NCI-H1092 treated with DMSO at 0.1 percent for 48 hours (cell line): ENCODE measurements at places on chromosomes 11 and 22.

DNA sequence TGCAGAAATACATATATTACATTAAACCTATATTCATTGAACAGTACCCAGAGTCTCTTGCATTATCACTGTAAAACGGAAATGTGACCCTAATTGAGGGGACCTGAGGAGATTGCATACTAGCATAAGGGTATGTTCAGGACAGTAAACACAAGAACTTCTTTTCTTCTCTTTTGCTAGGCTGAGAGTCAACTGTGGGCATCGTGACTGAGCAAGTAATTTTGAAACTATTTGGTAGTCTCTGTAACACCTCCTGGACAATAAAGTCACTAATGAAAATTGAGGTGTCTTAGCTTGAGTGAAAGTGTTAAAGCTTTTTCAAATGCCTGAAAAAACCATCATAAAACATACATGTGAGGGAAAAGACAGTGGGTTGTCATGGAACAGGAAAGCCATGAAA is 90.9 kb downstream of the PDHX start:
- no peak for DNase-seq

- no peak for DNase-seq
Measured at GRCh38 chr22:45548247-45548840, 45.7 kb downstream of the FBLN1 start.

DNA sequence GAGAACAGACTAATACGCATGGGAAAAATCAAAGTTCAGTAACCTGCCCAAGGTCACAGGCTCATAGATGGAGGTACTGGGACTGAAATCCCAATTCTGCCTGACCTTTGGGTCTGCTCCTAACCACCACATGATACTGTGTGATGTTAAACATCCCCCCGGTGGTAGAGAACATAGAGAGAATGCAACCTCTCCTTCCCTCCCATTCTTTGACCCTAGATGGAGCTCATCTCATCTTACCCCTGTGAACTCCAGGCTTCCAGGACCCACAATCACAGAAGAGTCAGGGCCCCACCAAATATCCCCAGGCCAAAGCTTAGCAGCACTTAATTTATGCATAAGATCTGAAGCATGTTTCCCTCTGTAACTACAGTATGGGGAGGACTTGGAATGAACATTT is 198.5 kb downstream of the MYO18B start:
- DNase-seq = peak; percentile 29

- no peak for DNase-seq
Measured at GRCh38 chr11:123206791-123207434, 11.9 kb upstream of the CLMP start.

- no peak for DNase-seq
Measured at GRCh38 chr11:96103102-96103501, 179.2 kb upstream of the MTMR2 start.

GRCh38 chr22:31241200-31241599 is 29.1 kb downstream of the LIMK2 start:
- DNase-seq = no peak

DNA sequence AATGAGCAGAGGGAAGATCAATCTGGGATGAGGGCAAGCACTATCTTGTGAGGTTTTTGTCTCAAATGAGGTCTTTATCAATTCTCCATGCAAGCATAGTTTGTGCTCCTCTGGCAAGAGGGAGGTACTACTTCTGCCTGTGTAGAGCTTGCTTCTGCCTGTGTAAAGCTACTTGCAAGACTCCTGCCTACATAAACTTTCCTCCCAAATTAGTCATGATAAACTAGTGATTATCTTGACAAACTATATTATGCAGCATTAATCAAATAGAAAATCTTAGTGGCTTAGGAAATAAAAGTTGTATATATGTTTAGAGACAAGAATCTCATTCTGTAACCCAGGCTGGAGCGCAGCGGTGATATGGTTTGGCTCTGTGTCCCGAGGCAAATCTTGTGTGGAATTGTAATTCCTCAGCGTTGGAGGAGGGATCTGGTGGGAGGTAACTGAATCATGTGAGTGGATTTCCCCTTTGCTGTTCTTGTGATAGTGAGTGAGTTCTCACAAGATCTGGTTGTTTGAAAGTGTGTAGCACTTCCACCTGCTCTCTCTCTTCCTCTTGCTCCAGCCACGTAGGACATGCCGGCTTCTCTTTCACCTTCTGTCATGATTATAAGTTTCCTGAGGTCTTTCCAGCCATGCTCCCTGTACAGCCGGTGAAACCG is 8.0 kb upstream of the MMP10 start:
- DNase-seq = no peak

- DNase-seq = no peak
Measured at GRCh38 chr11:101929294-101929915, 13.1 kb upstream of the ANGPTL5 start.

GRCh38 chr11:44066732-44067141 is 667 bp downstream of the ACCS start:
- DNase-seq = no peak

DNA sequence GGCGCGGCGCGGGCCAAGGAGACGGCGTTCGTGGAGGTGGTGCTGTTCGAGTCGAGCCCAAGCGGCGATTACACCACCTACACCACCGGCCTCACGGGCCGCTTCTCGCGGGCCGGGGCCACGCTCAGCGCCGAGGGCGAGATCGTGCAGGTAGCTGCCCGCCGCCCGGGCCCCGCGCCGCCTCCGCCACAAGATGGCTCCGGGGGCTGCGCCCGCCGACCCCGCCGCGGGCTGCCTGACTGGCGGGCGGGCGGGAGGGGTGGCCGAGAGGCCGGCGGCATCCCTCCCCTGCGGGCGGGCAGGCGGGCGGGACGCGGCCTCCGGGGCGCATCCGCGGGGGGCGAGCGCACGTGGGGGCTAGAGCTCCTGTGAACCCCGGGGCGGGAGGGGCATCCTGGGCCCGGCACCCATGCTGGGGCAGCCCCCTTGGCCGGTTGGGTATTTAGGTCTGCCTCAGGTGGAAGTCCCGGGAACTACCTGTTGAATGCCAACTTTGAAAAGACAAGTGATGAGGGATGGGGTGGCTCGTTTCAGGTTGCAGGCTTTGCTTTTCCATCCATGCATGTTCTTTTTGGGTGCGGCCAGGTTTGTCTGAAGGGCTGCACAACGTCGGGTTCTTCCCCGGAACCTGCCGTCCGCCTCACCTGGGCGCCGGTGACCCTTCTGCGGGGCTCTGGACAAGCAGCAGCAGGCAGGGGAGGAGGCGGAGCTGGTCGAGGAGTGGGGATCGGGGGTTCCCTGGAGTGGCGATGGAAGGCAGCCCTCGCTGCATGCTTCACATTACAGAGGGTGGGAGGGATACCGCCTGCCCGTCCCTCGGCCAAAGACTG is 760 bp downstream of the ZNRF3 start:
- no peak for DNase-seq
